ENCODE measurements at places on chromosomes 3 and 15. TPM values are rescaled to one million over a fixed set of nuclear protein-coding genes. Genes with fewer than 3 reads are reported as not detected.

MB21D2 gene
- total RNA-seq: 6.4 TPM

IQCF2 gene
- total RNA-seq: not detected

STAB1 gene
- 837 TPM for total RNA-seq

CKMT1A gene
- not detected for total RNA-seq

SLC6A11 gene
- not detected for total RNA-seq

FBLN2 gene
- total RNA-seq: 328 TPM

HTD2 gene
- total RNA-seq: not detected

TTC21A gene
- 3.0 TPM for total RNA-seq

CADPS gene
- 0.14 TPM for total RNA-seq

ACTRT3 gene
- total RNA-seq: 3.1 TPM

RTP3 gene
- total RNA-seq: not detected

SPINK8 gene
- total RNA-seq: not detected

NDUFB4 gene
- 23.5 TPM for total RNA-seq

CCR9 gene
- not detected for total RNA-seq

RNF7 gene
- 53.9 TPM for total RNA-seq

GATM gene
- 25.0 TPM for total RNA-seq

USP50 gene
- not detected for total RNA-seq

RARRES1 gene
- total RNA-seq: 9.3 TPM

TERC gene
- 126 TPM for total RNA-seq

BSN gene
- 0.27 TPM for total RNA-seq

WDR49 gene
- 0.63 TPM for total RNA-seq

AMT gene
- 7.0 TPM for total RNA-seq

ARHGAP31 gene
- 20.8 TPM for total RNA-seq

CCDC191 gene
- 2.3 TPM for total RNA-seq

ARNT2 gene
- 22.9 TPM for total RNA-seq

TRPM1 gene
- total RNA-seq: not detected

STRIT1 gene
- total RNA-seq: not detected

IL17RE gene
- 11.9 TPM for total RNA-seq

LEKR1 gene
- 4.2 TPM for total RNA-seq

HTR3E gene
- total RNA-seq: not detected

SNTN gene
- total RNA-seq: not detected

NR2E3 gene
- 0.27 TPM for total RNA-seq

DYNLT2B gene
- total RNA-seq: not detected

CAMP gene
- not detected for total RNA-seq

CLDN18 gene
- not detected for total RNA-seq

CTNNB1 gene
- 317 TPM for total RNA-seq
